NCI-H510A treated with DMSO at 0.1 percent for 48 hours (cell line): ENCODE measurements at places on chromosomes 2 and 18.

GRCh38 chr2:127580167-127581049 is 44.9 kb downstream of the MYO7B start:
- DNase-seq: no peak

GRCh38 chr18:6004683-6005082 is 109.4 kb upstream of the TMEM200C start:
- no peak for DNase-seq

GRCh38 chr2:35803126-35803525 is 552.5 kb upstream of the CRIM1 start:
- DNase-seq: no peak

GRCh38 chr2:157178874-157179273 is 78.6 kb upstream of the GALNT5 start:
- no peak for DNase-seq

DNA sequence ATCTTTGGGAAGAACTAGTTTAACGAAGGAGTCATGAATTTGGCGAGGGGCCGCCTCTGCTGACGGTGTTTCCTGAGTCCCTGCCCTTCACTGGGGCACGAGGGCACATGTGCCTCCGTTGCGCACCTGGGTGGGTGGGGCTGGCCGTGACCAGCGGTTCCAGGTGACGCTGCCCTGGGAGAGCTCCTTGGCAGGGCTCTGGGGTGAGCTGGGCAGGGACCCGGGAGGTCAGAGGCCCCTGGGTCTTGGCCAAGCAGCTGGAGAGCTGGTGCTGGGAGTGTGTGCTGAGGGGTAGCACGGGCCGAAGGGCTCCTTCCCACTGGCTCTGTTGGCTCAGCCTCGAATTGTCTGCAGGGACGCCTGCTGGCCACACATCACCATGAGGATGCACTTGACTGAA is 104.6 kb downstream of the RTP5 start:
- DNase-seq: no peak

- DNase-seq: peak; percentile 21
These were observed 167.8 kb downstream of the CELF4 start for GRCh38 chr18:37397814-37398213.

- DNase-seq: no peak
These were observed 84.7 kb downstream of the TCF4 start for GRCh38 chr18:55503167-55503820.

DNA sequence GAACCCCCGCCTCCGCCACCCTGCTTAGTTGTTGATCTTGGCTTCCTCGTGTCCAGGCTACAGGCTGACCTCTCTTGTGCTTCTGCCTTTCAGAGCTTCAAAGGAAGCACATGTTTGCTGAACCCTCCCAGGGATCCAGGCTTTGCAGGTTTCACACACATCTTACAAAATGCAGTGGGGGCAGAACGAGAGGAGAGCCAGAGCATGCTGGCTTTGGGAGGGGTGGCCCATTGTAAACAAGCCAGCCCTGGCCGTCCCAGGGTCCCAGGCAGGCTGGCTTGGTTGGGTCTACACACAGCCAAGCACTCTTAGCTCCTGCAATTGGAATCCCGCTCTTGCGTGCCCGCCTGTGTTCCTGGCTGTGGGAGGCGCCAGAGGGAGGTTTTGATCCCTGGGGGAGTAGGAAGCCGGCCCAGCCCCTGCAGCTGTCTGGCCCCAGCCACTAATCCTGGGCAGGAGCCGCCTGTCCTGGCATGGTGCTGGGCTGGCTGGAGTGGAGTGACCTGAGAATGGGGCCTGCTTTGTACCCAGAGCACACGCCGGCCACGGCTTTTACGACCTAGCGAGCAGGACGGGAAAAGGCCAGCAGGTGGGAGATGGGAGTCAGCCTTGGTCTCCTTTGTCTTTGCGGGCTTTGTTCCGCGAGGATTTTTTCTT is 53.9 kb downstream of the SH3BP4 start:
- DNase-seq: peak; percentile 86

DNA sequence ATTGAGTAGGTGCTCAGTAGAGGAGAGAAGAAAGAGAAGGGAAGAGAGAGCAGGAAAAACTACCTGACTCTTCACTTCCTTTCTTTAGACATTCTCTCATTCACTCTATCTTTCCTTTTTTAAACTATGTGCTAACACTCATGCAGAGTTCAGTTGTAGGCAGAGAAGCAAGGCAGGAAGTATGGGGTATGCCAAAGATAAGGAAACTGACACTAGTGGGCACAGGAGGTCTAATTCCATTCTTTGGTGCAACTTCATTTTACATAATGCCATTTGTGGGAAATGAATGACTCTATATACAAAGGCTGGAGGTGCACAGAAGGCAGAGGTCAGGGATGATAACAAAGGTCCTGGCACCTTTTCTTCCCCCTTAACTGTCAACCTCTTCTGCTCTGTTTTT is 35.1 kb upstream of the ACVR1 start:
- no peak for DNase-seq

- no peak for DNase-seq
These were observed 69.8 kb downstream of the CYBRD1 start for GRCh38 chr2:171592036-171592555.

DNA sequence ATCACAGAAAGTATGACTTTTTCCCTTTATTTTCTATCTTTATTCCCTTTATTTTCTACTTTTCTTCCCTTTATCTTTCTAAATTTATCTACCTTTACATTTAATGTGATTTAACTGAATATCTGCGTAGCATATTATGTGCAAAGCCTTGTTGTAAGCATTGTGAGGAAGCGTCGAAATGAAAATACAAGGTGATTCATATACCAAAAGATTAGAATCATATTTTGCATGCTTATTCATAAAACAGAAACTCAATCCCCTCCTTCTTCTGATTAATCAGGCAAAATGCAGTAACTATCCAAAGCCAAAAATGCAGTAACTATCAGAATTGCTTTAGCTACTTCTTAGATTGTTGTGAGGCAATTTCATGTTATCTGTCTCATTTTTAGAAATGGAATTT is 393.0 kb downstream of the CDH19 start:
- no peak for DNase-seq

- DNase-seq: no peak
These were observed 14.8 kb downstream of the CASP10 start for GRCh38 chr2:201197781-201198180.

DNA sequence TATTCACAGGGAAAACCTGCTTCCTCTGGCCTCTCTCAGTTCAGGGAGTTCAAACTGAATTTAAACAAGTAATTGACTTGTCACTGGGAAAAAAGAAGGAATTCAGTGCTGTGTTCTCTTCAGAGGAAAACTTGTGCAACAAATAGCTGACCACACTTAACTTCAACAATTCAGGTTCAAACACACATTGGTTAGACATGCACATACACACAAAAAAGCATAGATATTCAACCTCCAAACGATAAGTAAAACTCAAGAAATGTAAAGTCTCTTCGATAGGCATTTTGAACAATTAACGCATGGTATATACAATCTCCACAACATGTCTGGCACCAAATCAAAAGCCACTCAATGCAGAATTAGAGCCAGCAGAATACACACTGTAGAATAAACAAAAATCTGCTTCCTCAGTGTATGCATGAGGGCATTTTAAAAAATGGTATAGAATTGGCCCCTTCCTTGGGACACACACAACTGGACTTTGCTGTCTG is 269.0 kb downstream of the TCF4 start:
- DNase-seq: peak; percentile 21

DNA sequence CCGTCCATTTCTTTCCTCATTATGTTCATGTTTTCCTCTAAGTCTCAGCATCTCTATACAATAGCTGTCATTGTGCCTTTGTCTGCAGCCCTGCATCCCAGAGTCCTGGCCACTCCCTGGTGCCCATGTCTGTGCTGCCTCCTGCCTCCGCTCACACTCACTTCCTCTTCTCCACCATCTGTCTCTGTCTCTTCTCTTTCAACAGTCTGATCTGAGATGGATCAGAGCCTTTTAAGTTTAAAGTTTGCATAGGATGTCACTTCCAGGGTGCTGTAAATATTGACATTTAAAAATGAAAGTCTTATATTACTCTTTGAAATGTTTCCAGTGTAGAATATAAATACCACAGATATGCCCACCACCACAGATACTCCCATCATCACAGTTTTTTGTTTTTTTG is 42.7 kb downstream of the UBE2F start:
- peak; percentile 47 for DNase-seq

GRCh38 chr2:133437492-133437891 is 130.8 kb downstream of the NCKAP5 start:
- DNase-seq: no peak

GRCh38 chr18:58806826-58807714 is 57.6 kb upstream of the ZNF532 start:
- DNase-seq: no peak

DNA sequence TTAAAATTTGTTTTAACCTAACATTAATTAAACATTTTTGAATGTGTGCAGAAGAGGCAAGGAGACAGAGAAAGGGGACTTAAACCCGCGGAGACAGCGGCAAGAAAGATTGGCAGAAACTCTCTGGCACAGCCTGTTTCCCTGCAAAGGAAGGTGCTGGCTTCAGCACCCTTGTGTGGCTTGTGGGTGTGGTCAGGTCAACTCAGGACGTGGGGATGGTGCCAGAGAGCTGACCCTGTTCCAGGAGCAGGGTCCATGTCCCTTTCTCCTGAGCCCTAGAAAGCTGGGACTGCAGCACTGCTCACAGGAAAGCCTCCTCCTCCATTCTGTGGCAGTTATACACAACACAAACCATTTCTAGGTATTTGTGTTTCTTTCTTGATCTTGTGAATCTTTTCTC is 176.2 kb upstream of the ST6GAL2 start:
- DNase-seq: peak; percentile 44
